MCF 10A (cell line): ENCODE measurements at places on chromosomes 6 and 20. TPM values are rescaled to one million over a fixed set of nuclear protein-coding genes. Genes with fewer than 3 reads are reported as not detected.

DNA sequence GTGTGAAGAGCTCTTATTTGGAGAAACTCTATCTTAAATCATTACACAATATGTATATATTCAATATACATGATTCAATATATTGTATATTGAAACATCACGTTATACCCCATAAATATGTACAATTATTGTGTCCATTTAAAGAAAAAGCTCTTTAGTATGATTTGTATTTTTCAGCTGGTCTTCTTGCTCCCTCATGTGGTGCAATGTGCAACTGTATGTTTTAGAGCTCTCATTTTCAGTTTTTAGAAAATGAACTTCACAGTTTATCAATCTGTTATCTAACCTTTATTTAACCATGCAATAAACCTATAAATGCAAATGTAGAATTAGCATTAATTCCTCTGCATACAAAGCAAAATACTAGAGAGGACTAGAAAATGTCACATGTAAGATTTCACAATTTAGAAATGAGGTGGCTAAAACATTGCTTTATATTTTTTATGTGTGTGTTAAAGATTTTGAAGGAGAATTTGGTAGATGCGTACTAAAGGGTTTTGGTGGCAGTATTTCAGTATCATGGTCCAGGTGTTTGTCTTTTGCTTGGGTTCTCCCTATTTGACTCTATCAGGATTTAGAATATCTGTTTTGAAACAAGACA, 167.1 kb downstream of the PHF3 start:
- H3K27ac ChIP-seq = peak overlapping the region; percentile 99
- no peak overlapping the region for H3K4me3 ChIP-seq
- DNase-seq = peak; percentile 56
- no peaks in the 10 kb centered on the region for H3K36me3 ChIP-seq

GRCh38 chr20:25344634-25345033, 46.0 kb downstream of the ABHD12 start:
- H3K27ac ChIP-seq = no peak overlapping the region
- H3K4me1 ChIP-seq = no peaks in the 10 kb centered on the region
- DNase-seq = no peak
- peaks cover 7% of the 10 kb centered on the region for H3K36me3 ChIP-seq
- no peak overlapping the region for H3K4me3 ChIP-seq

DNA sequence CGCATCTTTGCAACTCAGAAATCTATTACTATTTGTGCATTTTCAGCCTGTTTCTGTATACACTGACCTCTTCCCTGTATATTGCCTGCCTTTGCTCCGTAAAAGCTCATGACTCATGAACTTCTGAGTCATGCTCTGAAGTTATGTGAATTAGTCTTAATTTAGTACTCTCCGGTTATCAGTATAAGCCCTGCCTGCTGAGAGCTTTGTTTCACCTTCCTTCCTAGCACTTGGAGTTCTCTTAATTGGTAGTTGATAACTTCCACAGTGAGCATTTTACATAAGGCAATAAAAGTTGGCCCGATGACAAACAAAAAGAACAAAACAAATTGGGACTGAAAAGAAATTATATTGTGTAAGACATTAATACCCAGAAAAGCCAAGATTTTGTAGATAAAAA, 231.4 kb downstream of the GJA1 start:
- H3K27ac ChIP-seq = peak overlapping the region; percentile 10
- DNase-seq = peak; percentile 73

GRCh38 chr6:157270308-157270707, 53.0 kb downstream of the TMEM242 start:
- DNase-seq = no peak
- no peaks in the 10 kb centered on the region for H3K4me1 ChIP-seq
- H3K27me3 ChIP-seq = no peaks in the 10 kb centered on the region
- H3K36me3 ChIP-seq = no peaks in the 10 kb centered on the region
- H3K4me3 ChIP-seq = no peak overlapping the region

DNA sequence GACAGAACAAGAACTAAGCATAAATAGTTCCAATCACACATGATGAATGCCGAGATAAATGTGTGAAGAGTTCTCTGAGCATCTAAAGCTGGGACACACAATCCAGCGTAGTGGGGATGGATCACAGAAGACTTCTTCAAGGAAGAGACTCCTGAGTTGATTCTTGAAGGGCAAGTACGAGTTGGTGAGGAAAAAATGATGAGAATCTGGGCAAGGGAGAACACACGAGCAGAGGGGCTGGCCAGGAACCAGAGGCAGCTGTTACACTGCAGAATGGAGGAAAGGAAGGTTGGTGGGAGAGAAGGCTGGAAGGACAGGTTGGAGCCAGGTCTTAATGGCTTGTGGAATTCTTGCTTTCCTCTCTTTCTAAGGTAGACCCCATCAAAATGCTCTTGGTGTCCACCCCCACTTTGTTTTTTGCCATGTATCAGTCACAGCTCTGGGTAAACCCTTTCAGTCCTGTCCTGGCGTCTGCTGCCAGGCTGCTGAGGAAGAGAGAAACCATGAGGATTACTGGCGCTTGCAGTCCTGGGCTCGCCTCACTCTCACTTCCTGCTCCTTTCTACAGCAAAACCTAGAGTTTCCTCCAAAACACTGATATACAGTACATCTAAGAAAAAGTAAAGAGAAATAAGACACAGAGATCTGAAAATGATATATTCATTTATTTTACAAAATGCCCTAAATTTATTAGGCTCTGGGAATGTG, 127.6 kb upstream of the FAM184A start:
- H3K27me3 ChIP-seq = no peaks in the 10 kb centered on the region
- H3K4me3 ChIP-seq = no peak overlapping the region
- no peak for DNase-seq
- no peaks in the 10 kb centered on the region for H3K4me1 ChIP-seq
- H3K36me3 ChIP-seq = no peaks in the 10 kb centered on the region
- H3K27ac ChIP-seq = no peak overlapping the region

The ARHGAP40 gene
- not detected in 2 replicates for total RNA-seq

The TGM3 gene
- not detected in 2 replicates for total RNA-seq

DNA sequence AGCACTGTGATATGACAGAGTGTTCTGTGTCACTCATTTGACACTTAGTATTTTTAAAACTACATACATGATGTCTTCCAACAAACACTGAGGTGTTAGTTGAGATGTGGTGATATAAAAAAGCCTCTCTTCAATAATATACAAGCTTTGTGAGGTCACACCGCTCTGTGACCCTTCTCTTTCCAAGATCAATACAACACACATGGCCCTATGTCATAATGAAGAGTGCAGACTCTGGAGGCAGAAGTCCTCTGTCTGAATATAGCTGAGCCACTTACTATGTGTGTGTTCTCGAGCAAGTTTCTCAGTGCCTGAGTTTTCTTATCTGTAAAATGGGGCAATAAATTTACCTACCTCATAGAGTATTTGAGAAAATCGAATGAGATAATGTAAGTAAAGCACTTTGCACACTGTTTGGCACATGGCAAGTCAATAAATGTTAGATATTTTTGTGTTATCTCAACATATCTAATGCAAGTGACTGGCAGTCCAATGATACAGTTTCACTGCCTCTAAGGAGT, 499.0 kb upstream of the MARCKS start:
- H3K4me3 ChIP-seq = no peak overlapping the region
- H3K36me3 ChIP-seq = no peaks in the 10 kb centered on the region
- H3K27ac ChIP-seq = no peak overlapping the region

DNA sequence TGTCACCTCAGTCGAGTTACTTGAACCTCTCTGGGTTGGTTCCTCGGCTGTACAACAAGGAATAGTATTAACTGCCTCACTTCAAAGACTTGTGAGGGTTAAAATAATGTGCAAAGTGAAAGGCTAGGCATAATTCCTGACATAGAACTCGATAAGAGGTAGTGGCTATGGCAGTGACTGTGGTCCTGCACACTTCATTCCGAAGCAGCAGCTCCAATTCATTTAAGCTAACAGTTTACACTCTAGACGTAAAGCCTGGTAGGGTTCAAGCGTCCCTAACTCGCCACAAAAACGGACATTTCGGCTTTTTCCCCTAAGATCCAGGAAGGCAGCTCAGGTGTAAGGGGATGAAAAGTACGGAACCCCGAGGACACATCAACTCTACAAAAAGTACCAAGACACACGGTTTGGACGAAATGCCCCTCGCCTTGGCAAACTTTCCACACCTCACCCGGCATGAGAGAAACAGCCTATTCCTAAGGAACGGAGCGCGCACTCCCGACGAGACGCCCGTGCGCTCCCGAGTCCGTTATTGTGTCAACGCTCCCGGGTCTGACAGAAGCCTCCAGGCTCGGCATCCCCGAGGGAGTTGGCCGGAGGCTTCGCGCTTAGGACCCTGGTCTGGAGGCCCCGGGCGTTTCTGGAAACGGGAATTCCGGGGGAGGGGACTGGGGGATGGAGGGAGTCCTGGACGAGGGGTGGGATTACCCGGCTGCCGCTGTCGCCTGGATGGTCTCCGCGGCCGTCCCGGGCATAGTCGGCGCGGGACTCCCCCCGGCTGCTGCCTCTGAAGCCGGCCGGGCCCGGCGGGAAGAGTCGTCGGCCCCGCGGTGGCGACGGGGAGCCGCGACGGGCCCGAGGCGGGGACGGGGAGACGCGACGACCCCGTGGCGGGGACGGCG, 937 bp downstream of the ZNF318 start:
- H3K36me3 ChIP-seq = peaks cover 20% of the 10 kb centered on the region
- H3K27ac ChIP-seq = peak overlapping the region; percentile 57
- H3K4me3 ChIP-seq = peak overlapping the region; percentile 80

DNA sequence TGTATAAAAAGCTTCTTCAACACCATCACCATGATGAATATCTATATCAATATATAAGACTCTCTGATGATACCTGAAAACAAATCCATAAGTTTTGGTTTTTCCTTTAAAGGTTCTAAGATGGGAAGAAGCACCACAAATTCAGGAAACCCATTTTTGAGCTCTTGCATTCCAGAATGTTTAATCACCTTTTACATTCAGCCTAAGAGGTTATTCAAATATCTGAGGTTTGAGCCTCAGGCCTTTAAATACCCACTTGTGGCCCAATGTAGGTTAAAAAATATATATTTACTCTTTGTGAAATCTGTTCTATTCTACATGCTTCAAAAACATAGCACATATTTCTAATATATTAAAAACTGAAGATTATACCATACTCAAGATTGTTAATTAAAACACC, 17.6 kb downstream of the HDAC2 start:
- H3K27me3 ChIP-seq = no peaks in the 10 kb centered on the region
- H3K4me3 ChIP-seq = no peak overlapping the region
- no peak overlapping the region for H3K27ac ChIP-seq

The PDYN gene
- total RNA-seq = not detected in 2 replicates

DNA sequence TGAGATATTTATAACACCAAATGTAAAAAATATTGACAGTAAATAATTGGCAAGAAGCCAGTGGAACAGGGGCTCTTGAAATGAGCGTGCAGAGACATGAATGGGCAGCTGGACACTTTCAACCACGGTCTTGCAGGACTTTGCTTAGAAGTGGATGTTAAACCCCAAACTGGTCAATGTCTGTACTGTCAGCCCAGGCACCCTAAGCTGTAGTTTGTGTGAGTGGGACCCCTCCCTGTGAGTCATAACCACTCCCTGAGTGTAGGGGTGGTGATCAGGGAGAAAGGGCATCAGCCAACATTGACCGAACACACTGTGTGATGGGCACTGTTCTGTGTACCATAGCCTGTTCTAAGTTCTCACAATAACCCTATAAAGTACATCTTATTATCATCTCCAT, 108.6 kb downstream of the FIG4 start:
- DNase-seq = peak; percentile 29
- no peaks in the 10 kb centered on the region for H3K4me1 ChIP-seq
- H3K4me3 ChIP-seq = no peak overlapping the region

- H3K4me1 ChIP-seq = peaks cover 20% of the 10 kb centered on the region
- no peaks in the 10 kb centered on the region for H3K27me3 ChIP-seq
- H3K36me3 ChIP-seq = no peaks in the 10 kb centered on the region
- no peak overlapping the region for H3K27ac ChIP-seq
These were observed 185.5 kb downstream of the CDH4 start for GRCh38 chr20:61437280-61438206.

- H3K4me1 ChIP-seq = no peaks in the 10 kb centered on the region
- DNase-seq = no peak
- no peaks in the 10 kb centered on the region for H3K27me3 ChIP-seq
- no peak overlapping the region for H3K27ac ChIP-seq
- H3K36me3 ChIP-seq = no peaks in the 10 kb centered on the region
- H3K4me3 ChIP-seq = no peak overlapping the region
These were observed 154.0 kb upstream of the FLRT3 start for GRCh38 chr20:14491436-14491835.

The WDR46 gene
- 53.1 and 57.0 TPM in 2 replicates for total RNA-seq

DNA sequence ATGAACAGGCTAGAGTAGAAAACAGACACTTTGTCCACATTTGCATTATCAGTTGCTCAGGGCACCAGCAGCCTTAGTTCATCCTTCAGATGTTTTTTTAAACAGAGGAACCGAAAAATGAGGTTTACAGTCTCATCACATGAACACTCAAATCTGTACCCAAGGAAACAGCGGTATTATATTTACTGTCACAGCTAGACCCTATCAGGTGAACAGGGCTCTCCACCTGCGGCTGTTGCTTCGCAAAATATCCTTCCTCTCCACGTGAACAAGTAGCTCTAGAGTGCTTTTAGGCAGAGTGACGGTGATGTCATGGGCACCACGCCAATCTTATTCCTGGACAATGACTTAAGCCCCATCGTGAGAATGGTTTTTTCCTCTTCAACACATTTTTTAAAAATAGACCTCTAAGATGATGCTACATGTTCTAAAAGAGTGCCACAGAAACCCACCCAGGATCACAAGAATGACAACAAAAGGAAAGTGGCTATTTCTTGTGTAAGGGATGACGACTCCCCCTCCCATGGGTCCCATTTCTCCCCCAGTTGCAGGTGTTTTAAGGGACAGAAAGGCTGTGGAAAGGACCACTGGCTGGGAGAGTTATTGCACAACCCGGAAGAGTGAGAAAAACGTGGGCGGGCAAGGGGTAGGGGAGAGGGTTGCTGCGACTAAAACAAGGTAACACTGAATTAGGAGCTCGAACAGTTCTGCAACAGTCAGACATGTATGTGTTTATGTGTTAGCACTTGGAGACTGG, 77.7 kb downstream of the EFHC1 start:
- H3K36me3 ChIP-seq = peaks cover 14% of the 10 kb centered on the region
- H3K4me1 ChIP-seq = peaks cover 5% of the 10 kb centered on the region
- H3K4me3 ChIP-seq = no peak overlapping the region

DNA sequence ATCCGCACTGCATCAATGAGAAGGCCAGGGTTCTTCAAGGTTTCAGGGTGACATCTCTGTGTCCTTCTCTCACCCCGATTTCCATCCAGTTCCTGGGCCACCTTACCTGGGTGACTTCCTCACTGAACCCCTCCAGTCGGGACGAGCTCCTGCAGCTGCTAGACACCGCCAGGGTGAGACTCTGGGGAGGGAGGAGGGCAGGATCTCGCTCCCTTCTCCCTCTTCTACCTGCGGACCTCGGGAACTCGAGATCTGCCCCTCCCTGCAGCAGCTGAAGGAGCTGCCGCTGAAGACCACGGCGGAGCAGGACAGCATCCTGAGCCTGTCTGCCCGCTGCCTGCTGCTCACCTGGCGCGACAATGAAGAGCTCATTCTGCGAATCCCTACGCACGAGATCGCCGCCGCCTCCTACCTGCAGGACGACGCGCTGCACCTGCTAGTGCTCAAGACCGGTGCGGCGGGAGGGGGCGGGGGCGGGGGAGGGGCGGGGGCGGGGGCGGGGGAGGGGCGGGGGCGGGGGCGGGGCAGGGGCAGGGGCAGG, 7.5 kb downstream of the CCM2L start:
- no peaks in the 10 kb centered on the region for H3K4me1 ChIP-seq
- DNase-seq = peak; percentile 41
- H3K4me3 ChIP-seq = peak overlapping the region; percentile 75
- H3K27ac ChIP-seq = no peak overlapping the region
- no peaks in the 10 kb centered on the region for H3K36me3 ChIP-seq

- H3K36me3 ChIP-seq = no peaks in the 10 kb centered on the region
- H3K27ac ChIP-seq = peak overlapping the region; percentile 20
- peaks cover 8% of the 10 kb centered on the region for H3K4me1 ChIP-seq
- no peak overlapping the region for H3K4me3 ChIP-seq
- peak; percentile 18 for DNase-seq
- no peaks in the 10 kb centered on the region for H3K27me3 ChIP-seq
These were observed 404.3 kb upstream of the SLC35B3 start for GRCh38 chr6:8839626-8840025.

The KCNK5 gene
- 1.3 and 2.6 TPM in 2 replicates for total RNA-seq

The AIG1 gene
- total RNA-seq = 106 and 120 TPM in 2 replicates
